CD4-positive, alpha-beta T cell (primary cell): ENCODE measurements at places on chromosomes 1 and 21.
A peak's percentile ranks its signal among the peaks of the same experiment; 100 is the strongest.

- no peak for DNase-seq
Measured at GRCh38 chr1:108045460-108045859, 80.5 kb upstream of the VAV3 start.

DNA sequence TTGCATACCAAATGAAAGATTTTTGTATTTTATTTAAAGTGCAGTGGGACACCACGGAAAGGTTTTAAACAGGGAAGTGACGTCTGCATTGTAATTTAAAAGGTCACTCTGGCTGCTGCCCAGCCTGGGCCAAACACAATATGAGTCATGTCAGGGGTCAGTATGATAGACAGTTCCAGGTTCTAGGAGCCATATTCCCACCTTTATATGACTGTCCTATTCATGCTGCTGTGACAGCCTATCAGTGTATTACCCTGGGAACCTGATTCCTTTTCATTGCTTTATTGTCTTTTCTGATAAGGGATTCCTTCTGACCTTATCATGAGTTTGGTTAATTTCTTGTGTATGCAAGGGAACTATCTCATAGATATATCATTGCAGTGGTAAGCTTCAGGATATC, 5.3 kb downstream of the VANGL1 start:
- DNase-seq: no peak

DNA sequence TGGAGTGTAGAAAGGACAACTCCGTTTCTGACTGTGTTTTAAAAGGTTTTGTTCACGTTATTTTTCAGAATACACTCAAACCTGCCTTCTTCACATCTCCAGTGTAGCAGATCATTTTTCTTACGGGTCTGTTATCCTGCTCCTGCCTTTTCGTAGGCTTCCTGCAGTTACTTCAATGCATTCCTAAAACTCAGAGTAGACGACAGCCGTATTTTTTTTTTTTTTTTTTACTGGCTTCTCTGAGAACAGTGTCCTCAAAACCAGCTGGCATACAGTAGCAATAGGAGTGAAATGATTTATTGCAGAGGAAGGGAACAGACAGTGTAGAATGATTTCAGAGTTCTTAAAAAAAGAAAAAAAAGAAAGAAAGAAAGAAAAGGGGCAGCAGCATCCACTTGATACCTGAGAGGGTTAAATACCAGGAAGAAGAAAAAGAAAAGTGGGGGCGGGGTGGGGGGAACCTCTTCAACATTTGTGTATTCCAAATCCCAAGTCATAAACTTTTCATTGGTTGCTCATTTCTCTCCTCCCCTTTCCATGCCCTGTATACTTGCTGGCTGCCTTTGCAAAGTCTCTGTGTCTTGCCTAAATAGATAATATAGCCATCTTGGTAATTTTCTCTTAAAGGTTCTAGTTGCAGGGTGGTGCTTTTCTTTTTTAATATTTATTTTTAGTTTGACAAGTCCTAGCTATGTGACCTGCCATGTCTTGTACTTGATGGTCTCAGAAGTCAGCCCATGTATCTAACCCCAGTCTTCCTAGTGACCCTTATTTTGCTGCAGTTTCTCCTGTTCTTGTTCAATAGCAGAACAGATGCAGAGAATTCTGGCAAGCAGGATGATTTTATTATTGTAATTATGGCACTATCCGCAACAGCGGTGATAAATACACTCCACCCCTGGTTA, 2.8 kb downstream of the TGFB2 start:
- no peak for DNase-seq

DNA sequence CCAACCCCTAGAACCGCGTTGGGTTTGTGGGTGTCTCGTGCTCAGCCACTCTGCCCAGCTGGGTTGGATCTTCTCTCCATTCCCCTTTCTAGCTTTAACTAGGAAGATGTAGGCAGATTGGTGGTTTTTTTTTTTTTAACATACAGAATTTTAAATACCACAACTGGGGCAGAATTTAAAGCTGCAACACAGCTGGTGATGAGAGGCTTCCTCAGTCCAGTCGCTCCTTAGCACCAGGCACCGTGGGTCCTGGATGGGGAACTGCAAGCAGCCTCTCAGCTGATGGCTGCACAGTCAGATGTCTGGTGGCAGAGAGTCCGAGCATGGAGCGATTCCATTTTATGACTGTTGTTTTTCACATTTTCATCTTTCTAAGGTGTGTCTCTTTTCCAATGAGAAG, 18.7 kb downstream of the TFF3 start:
- DNase-seq: no peak

GRCh38 chr1:233019778-233020325, 69.4 kb downstream of the NTPCR start:
- no peak for DNase-seq

DNA sequence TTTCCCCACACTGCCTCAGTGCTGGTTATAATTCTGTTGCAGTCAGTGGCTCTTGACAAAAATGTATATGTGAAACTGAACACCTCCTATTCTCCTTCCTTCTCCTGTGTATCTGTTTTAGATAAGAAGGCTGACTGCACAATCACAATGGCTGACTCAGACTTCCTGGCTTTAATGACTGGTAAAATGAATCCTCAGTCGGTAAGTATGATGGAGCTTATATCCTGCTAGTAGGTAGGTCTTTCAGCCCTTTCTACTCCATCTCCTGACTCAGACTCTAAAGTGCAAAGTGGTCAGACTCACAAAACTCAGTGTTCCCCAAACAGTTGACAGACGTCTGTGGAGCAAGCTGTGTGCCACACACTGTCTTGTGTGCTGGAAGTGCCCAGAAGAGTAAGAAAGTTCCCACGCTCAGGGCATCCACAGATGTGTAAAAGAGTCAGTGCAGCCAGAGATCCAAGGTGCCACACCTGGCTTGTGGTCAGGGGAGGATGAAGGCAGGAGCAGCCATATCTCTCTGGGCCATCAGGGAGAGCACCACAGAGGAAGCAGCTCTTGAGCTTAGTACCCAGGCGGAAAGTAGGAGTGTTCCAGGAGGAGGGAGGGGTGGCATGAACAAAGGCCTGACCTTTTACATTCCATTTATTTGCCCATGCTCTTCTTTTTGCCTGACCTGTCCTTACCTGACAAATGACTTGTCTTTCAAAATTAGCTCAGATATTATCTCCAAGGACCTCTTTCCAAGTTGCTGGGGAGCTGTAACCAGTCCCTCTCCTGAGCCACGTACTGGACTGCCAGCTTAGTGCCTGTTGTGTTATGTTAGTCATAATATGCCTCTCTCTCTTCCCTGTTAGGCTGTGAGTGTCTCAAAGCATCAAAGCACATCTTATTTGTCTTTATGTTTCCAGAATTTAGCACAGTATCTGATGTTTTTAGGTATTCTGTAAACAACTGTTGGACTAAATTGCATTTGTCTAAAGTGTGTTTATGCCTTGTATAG, 14.0 kb upstream of the PODN start:
- DNase-seq: no peak

DNA sequence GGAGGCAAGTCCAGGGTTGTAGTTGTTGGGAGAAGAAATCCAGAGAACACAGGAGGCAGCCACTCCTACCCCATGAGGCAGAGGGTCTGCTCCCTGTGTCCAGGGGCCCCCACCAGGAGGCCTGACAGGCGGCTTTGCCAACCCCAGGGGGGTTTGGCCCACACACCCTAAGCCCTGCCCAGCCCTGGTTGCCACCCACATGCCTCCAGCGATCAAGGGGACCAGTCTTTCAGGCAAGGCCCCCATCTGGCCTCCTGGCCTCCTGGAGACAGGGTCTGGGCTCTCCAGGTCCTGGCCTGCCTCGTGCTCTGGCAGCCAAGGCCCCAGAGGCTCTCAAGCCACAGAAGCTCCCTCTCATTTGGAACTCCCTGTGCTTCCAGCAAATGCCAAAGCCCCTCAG, 38.5 kb downstream of the SDC3 start:
- DNase-seq: no peak

GRCh38 chr1:193926956-193927355, 740.5 kb upstream of the B3GALT2 start:
- no peak for DNase-seq

DNA sequence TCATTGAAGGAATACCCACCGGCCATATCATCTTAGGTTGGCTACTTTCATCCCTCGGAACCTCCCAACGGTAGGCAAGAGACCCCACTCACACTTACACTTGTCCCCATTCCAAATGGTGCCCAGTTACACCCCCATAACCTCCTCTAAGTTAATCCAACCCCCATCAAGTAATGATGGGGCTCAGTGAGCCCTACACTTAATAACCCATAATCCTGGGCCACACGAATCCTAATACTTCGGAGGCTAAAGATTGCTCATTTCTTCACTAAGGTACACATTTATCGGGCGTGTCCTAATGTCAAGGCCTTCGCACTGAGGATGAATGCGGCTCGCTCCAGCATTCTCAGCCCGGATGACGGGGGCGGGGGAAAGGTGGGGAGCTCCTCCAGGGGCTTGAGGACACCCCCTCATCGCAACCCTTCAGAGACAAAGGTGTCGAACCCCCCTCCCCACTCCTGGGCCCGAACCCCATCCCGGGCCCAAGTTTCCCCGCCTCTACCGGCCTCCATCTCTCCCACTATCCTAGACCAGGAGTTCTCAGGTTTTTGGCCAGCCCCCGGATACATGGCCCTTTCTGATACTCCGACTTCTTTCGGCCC, 435 bp downstream of the ILF2 start:
- DNase-seq: peak; percentile 42

DNA sequence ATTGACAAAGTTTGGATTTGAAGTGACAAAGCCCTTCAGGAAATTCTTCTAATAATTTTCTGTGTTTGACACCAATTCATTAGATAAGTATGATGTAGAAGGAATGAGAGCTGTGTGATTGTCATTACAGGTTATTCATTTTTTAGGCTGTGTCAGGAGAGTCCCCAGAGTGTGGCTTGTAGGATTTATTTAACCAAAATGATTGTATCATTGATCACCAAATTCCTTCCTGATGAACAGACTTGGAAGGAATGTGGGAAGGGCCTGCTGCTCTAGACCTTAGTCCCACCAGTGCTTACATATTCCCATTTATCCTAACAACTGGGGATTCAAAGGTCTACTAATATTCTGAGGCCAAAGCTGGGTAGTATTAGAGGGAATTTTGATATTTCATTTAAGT, 383.3 kb upstream of the KAZN start:
- no peak for DNase-seq

- DNase-seq: no peak
Measured at GRCh38 chr1:233229288-233229687, 66.2 kb downstream of the PCNX2 start.
